ENCODE measurements at places on chromosomes 1 and 21. TPM values are rescaled to one million over a fixed set of nuclear protein-coding genes. Genes with fewer than 3 reads are reported as not detected.

DNA sequence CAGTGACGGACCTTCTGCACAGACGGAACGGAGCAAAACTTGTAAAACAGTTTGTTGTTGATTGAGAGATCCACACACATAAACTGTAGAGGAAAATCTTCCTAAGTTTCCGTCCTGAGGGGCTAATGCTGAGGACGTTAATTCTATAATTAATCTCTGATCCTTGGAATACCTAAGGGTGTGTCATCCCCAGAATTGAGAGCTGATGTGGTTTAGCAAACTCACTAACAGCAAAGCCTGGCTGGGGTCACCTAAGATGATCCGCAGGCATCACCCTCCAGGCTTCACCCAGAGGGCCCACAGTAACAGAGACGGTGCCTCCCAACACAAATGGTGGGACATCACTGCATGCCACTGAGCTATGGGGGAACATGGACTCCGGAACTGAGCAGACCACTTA is 97.5 kb downstream of the SMYD2 start:
- no peak for DNase-seq
- no peak overlapping the region for H3K27ac ChIP-seq
- H3K27me3 ChIP-seq: no peaks in the 10 kb centered on the region

B3GALT6 gene
- 14.6 TPM for total RNA-seq

GRCh38 chr1:55375617-55376258 is 160.6 kb upstream of the USP24 start:
- H3K36me3 ChIP-seq: no peaks in the 10 kb centered on the region
- H3K27ac ChIP-seq: no peak overlapping the region
- peaks cover 2% of the 10 kb centered on the region for H3K27me3 ChIP-seq
- DNase-seq: peak; percentile 25
- H3K4me1 ChIP-seq: peaks cover 2% of the 10 kb centered on the region

DNA sequence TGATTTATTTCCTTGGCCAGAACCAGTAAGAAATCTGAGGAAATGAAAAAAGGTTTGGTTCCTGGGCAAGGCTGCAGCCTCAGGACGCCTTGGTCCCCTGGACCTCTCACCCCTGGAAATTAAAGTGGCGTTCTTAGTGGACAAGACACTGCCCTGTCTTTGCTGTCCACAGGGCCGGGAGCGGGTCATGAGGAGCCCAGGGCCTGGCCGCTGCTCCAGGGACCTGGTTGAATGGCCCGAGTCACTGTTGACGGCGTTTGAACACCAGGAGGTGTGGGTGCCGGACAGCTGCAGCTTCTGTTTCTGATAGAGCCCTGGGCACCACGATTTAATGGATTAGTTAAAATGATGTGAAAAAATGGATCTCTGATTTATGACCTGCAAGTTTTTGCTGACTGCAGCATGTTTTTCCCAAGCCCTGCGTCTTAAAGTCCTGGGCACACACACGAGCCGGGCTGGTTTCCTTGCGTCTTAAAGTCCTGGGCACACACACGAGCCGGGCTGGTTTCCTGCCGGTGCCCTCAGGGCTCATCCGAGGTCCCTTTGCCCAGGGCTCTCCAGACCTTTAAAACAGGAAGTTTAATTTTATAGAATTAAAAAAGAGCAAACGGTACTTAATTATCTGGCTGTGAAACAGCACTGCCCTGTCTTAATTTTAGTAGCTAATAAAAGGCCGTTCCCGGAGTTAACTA is 74.1 kb upstream of the ACTRT2 start:
- no peaks in the 10 kb centered on the region for H3K4me1 ChIP-seq
- no peak for DNase-seq
- H3K27me3 ChIP-seq: peaks cover 9% of the 10 kb centered on the region
- H3K27ac ChIP-seq: no peak overlapping the region
- no peak overlapping the region for H3K4me3 ChIP-seq

DNA sequence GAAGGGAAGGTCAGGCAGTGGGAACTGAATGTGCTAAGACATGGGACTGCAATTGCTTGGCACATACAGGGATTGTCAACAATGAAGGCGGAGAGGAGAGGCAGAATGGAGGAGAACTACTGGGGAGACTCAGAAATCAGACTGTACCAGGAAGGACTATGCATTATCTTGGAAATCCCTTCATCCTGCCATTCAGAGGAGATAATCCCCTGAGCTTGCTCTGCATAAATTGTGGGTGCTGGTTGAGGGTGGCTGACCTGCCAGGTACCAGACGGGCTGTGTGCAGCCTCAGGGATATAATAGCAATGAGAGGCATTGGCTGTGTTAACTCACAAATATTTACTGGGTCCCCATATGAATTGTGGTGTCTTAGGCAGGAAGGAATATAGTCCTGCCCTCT is 5.0 kb upstream of the TRABD2B start:
- DNase-seq: no peak
- peaks cover 21% of the 10 kb centered on the region for H3K27me3 ChIP-seq
- H3K27ac ChIP-seq: no peak overlapping the region
- no peaks in the 10 kb centered on the region for H3K36me3 ChIP-seq
- peaks cover 2% of the 10 kb centered on the region for H3K4me1 ChIP-seq

- H3K36me3 ChIP-seq: no peaks in the 10 kb centered on the region
- DNase-seq: no peak
- H3K4me3 ChIP-seq: no peak overlapping the region
- no peaks in the 10 kb centered on the region for H3K27me3 ChIP-seq
- H3K4me1 ChIP-seq: no peaks in the 10 kb centered on the region
These were observed 61.5 kb downstream of the ARHGEF16 start for GRCh38 chr1:3515774-3516480.

DNA sequence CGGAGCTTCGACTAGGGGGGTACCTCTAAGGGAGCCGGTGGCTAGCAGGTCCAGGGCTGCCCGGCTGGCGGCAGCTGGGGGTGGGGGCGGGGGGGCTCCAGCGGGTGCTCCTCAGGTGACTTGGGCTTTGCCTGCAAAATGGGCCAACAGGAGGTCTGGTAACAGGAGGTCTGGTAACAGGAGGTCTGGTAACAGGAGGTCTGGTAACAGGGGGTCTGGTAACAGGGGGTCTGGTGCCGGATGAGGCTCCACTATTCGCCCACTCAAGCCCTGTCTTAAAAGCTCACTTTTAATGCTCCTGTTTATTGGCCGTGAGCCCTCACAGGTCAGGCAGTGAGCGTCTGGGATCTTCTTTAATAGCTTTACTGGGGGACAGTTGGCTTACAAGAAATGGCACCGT is 40.4 kb upstream of the ACTRT2 start:
- H3K27me3 ChIP-seq: peaks cover 2% of the 10 kb centered on the region
- H3K27ac ChIP-seq: no peak overlapping the region
- no peaks in the 10 kb centered on the region for H3K4me1 ChIP-seq
- DNase-seq: no peak
- H3K4me3 ChIP-seq: no peak overlapping the region

NOTCH2NLA gene
- total RNA-seq: 27.5 TPM

FNDC5 gene
- not detected for total RNA-seq

DNA sequence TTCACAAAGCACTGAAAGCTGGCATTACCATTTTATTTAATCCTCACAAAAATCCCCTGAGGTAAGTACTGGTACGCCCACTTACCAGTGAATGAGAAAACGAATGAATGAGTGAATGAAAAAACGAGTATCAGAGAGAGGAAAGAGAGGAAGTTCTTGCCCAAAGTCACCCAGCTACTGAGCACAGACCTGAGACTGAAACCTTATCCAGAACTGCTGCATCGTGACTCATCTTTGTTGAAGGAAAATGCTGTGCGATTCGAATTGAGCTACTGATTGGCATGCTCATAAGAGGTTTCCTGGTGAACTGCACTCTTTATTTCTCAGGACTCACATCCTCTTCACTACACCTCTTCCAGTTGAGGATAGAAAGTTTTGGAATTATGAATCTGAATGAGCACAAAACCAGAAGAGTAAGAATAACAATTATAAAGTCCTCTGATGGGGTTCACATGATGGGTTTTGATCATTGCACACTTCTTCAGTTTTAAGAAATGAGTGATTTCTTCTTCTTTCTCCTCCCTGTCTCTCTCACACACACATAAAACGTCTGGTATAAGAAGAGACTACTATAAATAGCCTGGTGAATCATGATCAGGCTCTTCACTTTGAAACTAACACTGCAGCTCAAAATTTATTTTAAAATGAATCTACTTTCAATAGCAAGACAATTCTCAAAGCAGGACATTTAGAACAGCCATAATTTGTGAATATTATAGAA is 32.1 kb downstream of the IL12RB2 start:
- peak overlapping the region; percentile 1 for H3K4me3 ChIP-seq
- DNase-seq: peak; percentile 66
- no peaks in the 10 kb centered on the region for H3K27me3 ChIP-seq
- H3K36me3 ChIP-seq: peaks cover 57% of the 10 kb centered on the region

HES3 gene
- not detected for total RNA-seq

LIPI gene
- not detected for total RNA-seq

DNA sequence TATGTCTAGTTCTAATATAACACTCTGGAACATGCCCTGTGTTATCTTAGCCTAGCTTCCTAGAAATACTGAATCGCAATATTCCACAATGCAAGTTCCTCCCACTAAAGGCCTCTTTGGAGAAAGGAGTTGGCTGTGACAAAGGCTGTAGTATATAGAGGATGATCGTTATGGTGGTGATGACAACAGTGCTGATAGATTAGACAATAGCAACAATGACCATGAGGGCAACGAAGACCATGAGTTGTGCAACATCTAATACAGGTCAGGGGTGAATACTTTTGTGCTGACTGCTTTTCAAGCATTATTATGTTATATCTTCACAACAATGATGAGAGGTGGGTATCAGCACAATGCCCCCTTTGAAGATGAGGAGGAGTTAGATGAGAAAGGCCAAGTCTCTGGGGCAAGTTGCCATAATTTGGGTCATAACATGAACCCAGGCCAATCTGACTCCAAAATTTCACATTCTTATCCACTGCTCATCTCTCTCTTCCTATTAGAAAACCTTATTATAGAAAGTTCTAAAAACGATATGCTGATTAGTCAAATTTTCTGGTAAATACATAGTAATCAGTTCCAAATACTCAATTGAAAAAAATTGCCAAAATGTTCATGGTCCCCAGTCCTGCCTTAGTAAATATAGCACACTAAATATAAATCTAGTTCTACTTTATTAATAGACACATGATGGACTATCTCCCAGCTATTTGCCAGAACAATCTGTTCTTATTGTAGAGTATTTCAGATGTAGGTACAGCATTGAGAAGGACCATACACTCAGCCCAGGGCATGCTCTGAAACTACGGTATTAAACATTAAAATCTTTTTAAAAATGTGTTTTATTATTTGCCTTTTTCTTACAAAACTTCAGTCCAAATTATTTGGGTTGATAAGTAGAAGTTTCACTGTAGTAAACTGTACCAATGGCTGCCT is 37.5 kb downstream of the HIVEP3 start:
- no peaks in the 10 kb centered on the region for H3K36me3 ChIP-seq
- no peak overlapping the region for H3K27ac ChIP-seq
- DNase-seq: no peak
- H3K27me3 ChIP-seq: no peaks in the 10 kb centered on the region
- no peak overlapping the region for H3K4me3 ChIP-seq

DNA sequence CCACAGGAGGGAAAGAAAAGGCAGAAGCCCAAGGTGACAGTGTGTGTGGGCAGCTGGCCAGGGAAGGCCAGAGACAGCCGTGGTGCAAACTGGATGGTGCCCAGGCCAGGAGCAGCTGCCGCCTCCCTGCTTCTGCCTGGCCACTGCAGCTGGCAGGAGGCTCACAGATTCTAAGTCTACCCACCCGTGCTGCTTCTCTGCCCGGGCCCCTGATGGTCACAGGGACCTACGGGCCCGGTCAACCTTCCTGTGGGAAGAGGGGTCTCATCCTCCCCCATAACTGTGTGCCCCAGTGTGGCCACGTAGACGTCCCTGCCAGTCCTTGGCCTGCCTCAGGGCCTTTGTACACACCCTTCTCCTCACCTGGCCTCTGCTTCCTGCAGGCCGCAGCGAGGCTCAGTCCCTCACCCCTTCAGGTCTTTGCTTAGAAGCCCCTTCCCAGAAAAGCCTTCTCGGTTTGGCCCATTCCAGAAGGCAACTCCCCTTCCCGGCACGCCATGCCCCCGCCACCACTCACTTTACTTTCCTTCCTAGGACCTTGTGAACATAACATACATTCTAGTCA is 192.6 kb upstream of the AJAP1 start:
- no peaks in the 10 kb centered on the region for H3K36me3 ChIP-seq
- H3K27me3 ChIP-seq: no peaks in the 10 kb centered on the region
- H3K4me1 ChIP-seq: no peaks in the 10 kb centered on the region
- H3K4me3 ChIP-seq: no peak overlapping the region

DNA sequence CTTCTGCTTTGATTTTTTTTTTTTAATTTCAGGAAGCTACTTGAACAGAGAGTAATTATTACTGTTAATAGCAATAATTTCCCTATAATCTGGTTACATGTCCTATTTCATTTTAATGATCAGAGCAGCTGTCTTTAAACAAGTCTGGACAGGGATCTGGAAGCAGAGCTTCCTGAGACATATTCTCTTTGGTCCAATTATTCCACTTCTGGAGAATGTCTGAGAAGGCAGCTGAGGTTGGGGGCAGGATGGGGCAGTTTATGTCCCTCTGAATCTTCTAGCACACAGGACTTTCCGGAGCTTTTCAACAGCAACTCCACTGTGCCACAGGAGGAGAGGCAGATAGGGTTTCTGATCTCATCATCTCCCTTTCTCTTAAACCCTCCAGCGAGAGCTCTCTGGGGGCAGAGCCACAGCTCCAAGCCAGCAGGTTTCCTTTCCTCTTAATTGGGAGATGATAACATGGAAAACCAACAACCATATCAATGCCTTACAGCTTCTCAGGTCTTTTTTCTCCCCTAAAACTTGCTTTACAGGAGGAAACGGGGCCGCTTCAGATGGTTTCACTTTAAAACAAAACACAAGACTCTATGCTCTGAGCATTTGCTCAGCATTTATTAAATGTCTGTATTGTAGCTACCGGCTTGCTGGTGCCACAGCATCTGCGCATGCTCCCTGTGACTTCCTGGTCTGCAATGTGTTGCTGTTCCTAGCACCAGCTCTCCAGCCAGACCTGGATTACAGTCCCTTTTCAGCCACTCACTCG is 425.7 kb upstream of the USP24 start:
- no peak overlapping the region for H3K4me3 ChIP-seq
- no peak overlapping the region for H3K27ac ChIP-seq
- no peaks in the 10 kb centered on the region for H3K4me1 ChIP-seq
- no peaks in the 10 kb centered on the region for H3K36me3 ChIP-seq
- peak; percentile 30 for DNase-seq

FAM163A gene
- total RNA-seq: not detected

- no peak for DNase-seq
- H3K4me1 ChIP-seq: peaks cover 44% of the 10 kb centered on the region
- H3K4me3 ChIP-seq: no peak overlapping the region
- no peak overlapping the region for H3K27ac ChIP-seq
- H3K27me3 ChIP-seq: no peaks in the 10 kb centered on the region
- no peaks in the 10 kb centered on the region for H3K36me3 ChIP-seq
These were observed 22.9 kb downstream of the OVGP1 start for GRCh38 chr1:111404588-111404987.

- no peak overlapping the region for H3K27ac ChIP-seq
- no peak for DNase-seq
- H3K27me3 ChIP-seq: no peaks in the 10 kb centered on the region
- H3K4me1 ChIP-seq: no peaks in the 10 kb centered on the region
- no peaks in the 10 kb centered on the region for H3K36me3 ChIP-seq
These were observed 26.3 kb downstream of the SERINC2 start for GRCh38 chr1:31439276-31439675.

All from activated CD4-positive, alpha-beta memory T cell treated with anti-CD3 and anti-CD28 coated beads for 36 hours (primary cell).